ENCODE measurements at places on chromosomes 12 and 14. TPM values are rescaled to one million over a fixed set of nuclear protein-coding genes. Genes with fewer than 3 reads are reported as not detected.
A peak's percentile ranks its signal among the peaks of the same experiment; 100 is the strongest.

DNA sequence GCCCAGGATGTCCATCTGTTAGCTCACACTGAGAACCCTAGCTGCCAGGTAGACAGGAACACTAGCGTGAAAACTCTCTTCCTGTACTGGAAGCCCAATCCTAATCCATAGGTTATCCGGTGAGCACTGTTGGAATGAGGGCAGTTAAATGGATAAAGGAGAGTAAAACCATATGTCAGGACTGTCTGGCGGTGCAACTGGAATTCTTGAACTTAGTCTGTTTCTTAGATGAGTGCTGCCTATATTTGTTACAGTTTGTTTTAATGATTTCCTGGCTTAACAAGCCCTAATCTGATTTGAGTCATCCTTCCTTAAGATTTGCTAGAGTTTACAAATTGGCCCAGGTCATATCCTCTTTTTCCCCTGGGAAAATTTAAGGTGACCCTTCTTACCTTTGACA lies 104.7 kb downstream of the ANO4 start:
- no peak for DNase-seq

DNA sequence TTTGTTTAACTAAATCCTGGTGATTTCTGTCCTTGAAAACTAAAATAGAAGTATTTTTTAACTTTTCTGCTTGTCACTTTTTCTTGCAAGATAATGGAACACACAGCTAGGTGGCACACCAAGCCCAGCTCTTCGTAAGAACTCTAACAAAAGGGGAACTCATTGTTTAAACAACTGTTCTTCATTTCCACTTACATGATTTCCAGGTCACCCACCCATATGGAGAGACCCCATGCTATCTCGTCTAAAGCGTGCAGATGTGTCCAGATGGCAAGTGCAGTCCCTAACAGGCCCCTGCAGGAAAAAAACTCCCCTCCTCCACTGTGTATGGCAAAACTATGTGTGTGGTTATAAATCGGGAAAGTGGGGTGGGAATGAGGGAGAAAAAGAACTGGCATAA lies 43.3 kb upstream of the NT5DC3 start:
- no peak for DNase-seq

DNA sequence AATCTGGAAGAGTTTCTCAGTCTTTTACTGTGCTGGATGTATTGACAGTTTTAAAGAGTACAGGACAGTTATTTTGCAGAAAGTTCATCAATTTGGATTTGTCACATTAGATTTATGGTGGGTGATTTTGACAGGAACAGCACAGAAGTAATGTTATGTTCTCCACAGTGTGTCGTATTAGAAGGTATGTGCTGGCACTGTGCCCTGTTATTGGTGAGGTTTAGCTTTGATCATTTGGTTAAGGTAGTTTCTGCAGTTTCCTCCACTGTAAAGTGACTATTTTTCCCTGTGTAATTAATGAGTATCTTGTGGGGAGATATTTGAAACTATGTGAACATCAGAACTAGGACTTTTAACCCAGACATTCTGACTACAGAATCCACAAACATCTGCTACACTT lies 308.5 kb upstream of the TBX3 start:
- DNase-seq, result no peak

Gene SMCO2
- total RNA-seq, result not detected

DNA sequence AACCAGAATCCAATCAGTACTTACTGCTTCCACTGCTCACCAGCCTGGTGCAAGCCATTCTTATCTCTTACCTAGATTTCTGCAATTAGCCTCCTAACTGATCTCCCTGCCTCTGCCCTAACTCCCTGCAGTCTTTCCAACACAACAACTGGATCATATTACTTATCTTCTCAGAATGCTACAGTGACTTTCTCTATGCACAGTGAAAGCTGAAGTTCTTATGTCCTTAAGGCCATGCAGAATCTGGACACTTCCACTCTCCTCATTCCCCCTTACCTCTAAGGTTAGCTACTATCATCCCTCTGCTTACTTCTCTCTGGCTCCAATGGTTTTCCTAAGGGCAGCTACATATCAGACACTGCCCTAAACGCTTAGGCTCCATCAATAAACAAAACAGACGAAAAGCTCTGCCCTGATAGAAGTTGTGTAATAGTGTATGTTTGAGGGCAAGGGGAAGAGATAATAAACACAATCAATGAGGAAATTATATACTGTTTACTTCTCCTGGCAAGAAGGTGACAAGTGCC lies 4.0 kb downstream of the KTN1 start:
- no peak for DNase-seq

DNA sequence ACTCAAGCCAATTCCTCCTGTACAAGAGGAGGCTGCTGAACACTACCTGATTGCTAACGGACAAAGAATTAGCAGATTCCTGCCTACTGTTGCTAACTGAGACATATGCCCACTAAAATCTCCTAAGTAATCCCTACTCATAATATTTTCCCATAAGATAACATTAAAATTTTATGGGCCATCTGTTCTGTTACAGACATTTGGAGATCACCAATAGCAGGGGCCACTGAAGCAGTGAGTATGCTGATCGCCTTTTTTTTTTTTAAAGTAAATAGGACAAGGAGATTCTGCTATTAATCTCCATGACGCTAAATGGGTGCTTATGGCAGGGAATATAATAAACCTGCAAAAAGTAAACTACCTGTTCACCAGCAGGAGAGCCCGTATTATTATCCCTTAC lies 292.9 kb downstream of the MED13L start:
- DNase-seq, result no peak

DNA sequence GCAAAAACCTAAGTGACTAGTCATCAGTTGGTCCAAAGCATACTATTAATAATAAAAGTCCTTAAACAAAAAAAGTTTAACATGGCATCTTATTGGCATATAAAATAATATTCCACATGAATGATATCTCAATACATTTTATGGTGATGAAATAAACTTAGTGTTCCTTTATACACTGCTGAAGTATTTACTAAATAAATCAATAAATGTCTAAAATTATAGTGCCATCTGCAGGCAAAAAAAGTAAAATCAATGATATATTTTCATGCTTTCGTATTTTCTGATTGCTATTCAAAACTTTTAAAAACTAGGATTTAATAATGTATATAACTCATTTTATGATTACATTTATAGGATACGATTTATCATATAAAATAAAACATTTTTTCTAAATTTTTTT lies 30.5 kb downstream of the PUS7L start:
- no peak for DNase-seq

- DNase-seq, result no peak
These were observed 134.1 kb downstream of the FSCB start for GRCh38 chr14:44372807-44373489.

DNA sequence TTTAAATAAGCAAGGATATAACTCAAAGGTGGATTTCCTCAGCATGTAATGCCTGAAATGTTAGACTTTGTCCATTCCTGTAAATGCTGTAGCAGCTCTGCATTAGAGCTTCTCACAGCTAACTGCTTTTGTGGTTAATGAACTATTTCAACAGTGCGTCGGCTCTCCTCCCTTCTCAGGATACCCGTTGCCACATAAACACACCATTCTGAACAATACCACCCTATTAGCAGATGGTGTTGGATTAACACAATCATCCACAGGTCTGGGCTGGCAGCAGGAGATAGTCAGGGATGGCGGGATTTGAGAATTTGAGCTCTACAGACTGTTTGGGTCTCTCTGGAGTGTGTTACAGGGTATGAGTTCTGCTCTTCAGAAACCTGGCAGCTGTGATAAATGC lies 33.5 kb upstream of the C12orf42 start:
- no peak for DNase-seq

Gene POTEM
- not detected for total RNA-seq

GRCh38 chr12:124509676-124510300 lies 57.6 kb downstream of the NCOR2 start:
- no peak for DNase-seq

GRCh38 chr12:132393245-132393795 lies 63.9 kb upstream of the GALNT9 start:
- DNase-seq, result no peak

- DNase-seq, result no peak
These were observed 19.4 kb downstream of the PLCZ1 start for GRCh38 chr12:18718462-18718861.

GRCh38 chr14:90419200-90419599 lies 22.4 kb downstream of the CALM1 start:
- DNase-seq, result no peak

GRCh38 chr12:15547691-15548090 lies 225.4 kb downstream of the PTPRO start:
- DNase-seq, result no peak

Gene SPRING1
- total RNA-seq, result 36.9 TPM

GRCh38 chr12:93363841-93364297 lies 13.9 kb upstream of the NUDT4 start:
- no peak for DNase-seq

DNA sequence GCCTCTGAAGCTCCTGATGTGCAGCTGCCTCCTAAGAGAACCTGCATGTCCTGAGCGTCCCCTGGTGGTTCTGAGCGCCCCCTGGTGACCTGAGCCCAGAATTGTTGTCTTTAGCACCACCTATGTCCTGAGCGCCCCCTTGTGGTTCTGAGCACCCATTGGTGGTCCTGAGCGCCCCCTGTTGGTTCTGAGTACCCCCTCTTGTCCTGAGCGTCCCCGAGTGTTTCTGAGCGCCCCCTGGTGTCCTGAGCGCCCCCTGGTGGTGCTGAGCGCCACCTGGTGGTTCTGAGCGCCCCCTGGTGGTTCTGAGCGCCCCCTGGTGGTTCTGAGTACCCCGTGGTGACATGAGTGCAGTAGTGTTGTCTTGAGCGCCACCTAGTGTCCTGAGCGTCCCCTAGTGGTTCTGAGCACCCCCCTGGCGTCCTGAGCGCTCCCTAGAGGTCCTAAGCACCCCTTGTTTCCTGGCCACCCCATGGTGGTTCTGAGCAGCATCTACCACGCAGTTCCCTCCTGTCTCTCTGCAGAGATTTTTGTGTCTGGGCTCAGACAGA lies 782.5 kb downstream of the TMEM121 start:
- DNase-seq, result no peak

GRCh38 chr12:56721721-56722120 lies 3.4 kb downstream of the NACA start:
- DNase-seq, result no peak

GRCh38 chr14:73238424-73238852 lies 1.1 kb downstream of the PAPLN start:
- peak; percentile 88 for DNase-seq

GRCh38 chr12:62784576-62784975 lies 150.4 kb downstream of the PPM1H start:
- no peak for DNase-seq

DNA sequence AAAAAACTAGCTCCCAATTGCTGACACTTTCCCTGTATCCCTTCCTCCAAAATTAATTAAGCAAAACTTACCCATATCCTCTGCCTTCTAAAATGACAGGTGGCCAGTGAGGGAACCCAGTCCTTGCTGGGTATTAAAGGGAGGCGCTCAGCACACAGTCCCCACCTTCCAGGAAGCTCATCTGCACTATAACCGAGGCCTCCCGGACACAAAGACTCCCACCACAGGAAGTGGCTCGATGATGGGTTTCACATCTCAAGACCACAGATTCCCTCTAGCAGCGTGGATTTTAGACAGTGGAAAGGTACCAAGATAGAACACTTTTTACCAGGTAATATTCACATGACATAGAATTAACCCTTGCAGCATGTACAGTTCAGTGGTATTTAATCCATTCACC lies 126.8 kb upstream of the NCOR2 start:
- no peak for DNase-seq

- no peak for DNase-seq
These were observed 34.0 kb upstream of the HECTD1 start for GRCh38 chr14:31241450-31242114.

GRCh38 chr14:53824061-53824460 lies 132.6 kb downstream of the BMP4 start:
- DNase-seq, result no peak

DNA sequence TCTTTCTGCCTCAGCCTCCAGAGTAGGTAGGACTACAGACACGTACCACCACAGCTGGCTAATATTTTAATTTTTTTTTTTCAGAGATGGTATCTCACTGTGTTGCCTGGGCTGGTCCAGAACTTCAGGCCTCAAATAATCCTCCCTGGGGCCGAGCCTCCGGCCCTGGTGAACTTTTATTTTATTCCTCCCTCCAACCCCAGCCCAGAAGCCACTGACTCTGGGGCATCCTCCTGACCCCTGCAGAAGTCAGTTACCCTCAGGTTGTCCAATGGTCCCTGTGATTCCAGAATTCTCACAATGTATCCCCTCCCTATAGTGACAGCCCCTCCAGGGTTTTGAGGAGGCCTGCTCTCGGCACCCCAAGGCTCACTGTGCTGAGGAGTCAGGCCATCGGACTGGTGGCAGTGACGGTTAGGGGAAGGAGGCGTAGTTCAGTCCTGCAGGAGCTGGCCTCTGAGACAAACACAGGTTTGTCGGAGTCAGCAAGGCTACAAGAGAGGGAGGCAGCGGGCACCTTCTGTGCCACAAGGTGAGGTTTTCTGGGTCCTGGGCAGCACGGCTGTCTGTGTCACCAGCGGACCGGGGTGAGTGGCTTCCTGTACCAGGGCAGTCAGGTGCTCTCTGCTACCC lies 19.4 kb upstream of the FIGNL2 start:
- DNase-seq, result no peak

DNA sequence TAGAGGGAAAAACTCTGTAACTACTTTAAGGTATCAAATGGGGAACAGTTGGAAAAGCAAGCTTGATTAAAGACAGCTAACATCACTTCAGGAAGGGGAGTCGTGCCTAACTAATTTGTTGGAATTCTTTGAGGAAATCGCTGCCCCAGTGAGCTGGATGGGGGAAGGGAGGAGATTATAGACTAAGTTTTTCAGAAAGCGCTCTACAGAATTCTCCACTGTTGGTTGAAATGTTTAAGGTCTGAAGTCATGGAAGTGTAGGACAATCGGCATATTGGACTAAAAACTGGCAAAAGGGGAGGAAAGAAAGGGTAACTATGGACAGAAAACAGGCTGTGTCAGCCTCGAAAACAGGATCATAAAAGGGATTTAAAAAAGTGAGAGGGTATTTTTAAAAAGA lies 229.9 kb upstream of the HMGA2 start:
- DNase-seq, result no peak

Gene CPNE6
- total RNA-seq, result not detected

DNA sequence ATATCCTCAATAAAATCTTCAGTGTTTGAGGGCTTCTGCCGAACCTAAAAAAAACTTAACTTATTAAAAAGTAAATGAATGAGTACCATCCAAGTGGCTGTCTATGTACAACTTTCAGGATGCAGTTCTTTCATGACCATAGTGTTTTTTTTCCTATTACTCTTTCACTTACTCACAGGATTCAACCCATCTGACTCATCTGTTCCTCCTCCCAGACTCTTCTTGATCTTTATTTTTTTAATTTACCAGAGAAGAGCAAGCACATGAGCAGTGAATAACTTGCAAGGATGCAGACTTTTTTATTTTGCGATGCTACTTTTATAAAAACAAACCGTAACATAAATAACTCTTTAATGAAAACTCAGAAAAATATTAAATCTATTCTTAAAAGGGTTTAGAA lies 24.5 kb downstream of the RECQL start:
- no peak for DNase-seq

DNA sequence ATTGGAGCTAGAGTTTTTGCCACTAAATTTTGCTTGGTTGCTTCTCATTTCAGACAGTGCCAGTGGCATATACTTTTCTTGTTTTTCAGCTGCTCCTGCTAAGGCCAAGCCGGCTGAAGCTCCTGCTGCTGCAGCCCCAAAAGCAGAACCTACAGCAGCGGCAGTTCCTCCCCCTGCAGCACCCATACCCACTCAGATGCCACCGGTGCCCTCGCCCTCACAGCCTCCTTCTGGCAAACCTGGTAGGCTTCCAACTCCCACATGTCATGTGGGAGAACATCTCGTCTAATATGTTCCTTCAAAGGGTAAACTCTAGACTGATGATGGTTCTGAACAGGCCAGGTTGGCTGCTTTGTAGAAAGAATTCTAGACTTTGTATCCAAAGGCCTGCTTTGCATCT lies 11.0 kb downstream of the DLST start:
- no peak for DNase-seq

All from osteocyte (in vitro differentiated cells).